ENCODE measurements at places on chromosomes 6 and 20.

DNA sequence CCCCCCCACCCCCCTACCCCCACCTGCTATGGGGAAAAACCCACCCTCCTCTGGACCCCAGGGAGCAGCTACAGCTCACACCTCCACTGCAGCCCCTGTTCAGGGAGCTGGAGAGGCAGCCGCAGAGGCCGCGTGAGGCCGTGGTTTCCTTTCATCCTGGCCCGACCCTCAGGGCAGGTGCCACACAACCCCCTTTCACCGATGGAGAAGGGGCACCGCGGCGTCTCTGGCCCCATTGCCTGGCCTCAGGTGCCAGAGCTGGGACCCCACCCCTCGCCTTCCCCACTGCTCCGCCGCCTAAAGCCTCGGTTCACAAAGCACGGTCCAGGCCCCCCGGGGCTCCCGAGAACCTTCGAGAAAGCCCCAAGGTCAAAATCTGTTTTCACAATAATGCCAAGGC is 11.8 kb upstream of the KCNQ2 start:
- DNase-seq = no peak

DNA sequence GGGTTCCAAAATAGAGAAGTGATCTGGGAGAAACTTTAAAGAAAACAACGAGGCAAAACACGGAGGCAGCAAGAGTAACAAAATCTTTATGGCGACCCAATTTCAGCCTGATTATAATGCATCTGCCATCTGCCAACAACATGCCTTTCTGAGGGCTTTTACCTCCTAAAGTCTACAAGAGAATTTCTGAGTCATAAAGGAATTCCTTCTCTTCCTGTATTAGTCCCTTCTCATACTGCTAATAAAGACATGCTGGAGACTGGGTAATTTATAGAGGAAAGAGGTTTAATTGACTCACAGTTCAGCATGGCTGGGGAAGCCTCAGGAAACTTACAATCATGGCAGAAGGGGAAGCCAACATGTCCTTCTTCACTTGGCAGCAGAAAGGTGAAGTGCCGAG is 226.6 kb downstream of the HACE1 start:
- DNase-seq = no peak

GRCh38 chr6:64831680-64832079 is 875.3 kb downstream of the EYS start:
- no peak for DNase-seq

DNA sequence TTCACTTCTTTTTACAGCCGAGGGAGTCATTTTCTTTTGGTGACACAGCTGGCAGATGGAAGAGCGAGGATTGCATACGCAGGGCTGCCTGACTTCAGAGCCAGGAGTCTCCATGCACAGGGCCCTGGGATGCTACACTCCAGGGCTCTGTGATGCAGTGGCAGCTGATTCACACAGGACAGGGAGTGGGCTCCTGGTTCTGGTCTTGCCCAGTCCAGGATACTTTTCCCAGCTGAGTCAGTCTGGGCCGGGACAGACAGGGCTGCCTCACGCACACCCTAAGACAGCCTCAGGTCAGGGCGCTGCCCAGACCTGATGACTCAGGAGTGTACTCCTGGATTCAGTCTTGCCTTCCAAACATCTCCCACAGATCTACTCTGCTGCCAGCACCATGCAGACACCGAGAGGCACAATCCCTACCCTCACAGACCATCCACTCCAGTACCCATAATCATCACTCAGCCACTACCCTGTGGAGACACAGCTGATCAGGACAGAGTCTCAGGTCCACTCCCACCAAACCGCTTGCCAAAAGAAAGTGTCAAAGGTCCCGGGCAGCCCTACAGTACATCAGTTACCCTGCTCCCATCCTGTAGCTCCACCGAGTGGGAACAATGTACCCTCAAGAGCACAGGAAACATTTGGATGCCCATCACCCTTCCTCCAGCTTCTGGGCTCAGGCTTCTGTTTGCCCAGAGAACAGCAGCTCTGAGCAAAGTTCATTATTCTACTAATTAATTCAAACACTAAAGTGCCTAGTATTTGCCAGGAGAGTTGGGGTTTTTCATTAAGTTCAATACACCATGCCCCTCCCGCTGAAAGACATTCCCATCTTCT is 11.5 kb downstream of the SDC4 start:
- peak; percentile 73 for DNase-seq

DNA sequence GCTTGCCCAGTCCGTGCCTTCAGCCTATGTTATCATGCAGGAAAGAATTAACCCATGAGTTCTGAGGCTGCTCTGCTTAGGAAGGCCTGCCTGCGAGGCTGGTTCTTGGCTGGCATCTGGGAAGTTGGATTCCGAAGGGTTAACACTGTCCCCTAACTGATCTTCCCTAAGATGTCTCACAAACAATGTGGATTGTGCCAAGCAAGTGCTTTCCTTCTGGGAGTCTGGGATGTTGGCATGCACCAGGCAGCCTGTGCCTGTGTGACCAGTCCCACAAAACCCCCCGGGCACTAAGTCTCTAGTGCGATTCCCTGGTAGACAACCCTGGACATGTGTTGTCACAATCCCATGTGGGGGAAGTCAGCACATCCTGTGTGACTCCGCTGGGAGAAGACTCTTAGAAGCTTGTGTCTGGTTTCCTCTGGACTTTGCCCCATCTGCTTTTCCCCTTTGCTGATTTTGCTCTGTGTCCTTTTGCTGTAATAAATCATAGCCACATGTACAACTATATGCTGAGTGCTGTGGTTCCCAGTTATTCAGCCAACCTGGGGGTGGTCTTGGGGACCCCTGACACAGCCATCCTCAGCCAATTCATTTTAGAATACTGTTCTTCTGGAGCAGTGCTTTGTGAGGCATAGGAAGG is 83.8 kb downstream of the SLC22A23 start:
- no peak for DNase-seq

All from psoas muscle (tissue), 8 donors.